ENCODE measurements at places on chromosomes 12 and 14.
A peak's percentile ranks its signal among the peaks of the same experiment; 100 is the strongest.

- DNase-seq, result no peak
These were observed 66.9 kb downstream of the CMKLR1 start for GRCh38 chr12:108271951-108272872.

DNA sequence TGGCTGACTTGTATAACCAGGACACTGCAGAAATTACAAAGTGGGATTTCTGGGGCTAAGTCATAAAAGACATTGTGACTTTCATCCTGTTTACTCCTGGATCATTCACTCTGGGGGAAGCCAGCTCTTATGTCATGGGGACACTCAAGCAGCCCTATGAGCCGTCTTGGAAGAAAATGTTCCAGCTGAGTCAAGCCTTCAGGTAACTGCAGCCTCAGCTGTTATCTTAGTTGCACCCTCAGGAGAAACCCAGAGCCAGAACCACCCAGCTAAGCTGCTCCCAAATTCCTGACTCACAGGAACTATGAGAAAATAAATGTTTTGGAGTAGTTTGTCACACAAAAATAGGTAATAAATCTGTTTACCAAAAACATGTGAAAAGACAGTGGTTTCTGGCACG, 43.1 kb upstream of the GXYLT1 start:
- no peak for DNase-seq

- DNase-seq, result no peak
These were observed 12.0 kb downstream of the IGF1 start for GRCh38 chr12:102468261-102468915.

DNA sequence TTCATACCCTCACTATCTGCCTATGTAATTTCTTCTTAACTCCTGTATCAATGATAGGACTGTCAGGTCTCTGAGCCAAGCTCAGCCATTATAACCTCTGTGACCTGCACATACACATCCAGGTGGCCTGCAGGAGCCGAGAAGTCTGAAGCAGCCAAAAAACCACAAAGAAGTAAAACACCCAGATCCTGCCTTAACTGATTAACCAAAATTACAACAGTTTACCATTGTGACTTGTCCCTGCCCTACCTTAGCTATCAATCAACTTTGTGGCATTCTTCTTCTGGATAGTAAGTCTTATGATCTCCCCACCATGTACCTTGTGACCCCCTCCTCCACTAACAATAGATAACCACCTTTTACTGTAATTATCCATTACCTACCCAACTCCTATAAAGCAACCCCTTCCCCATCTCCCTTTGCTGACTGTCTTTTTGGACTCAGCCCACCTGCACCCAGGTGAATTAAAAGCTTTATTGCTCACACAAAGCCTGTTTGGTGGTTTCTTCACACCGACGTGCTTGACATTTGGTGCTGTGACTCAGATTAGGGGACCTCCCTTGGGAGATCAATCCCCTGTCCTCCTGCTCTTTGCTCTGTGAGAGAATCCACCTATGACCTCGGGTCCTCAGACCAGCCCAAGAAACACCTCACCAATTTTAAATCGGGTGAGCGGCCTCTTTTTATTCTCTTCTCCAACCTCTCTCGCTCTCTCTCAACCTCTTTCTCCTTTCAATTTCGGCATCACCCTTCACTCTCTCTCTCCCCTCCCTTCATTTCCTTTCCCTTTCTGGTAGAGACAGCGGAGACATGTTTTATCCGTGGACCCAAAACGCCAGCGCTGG, 11.5 kb upstream of the LGMN start:
- DNase-seq, result no peak

GRCh38 chr12:25264114-25264513, 13.4 kb upstream of the KRAS start:
- DNase-seq, result no peak

DNA sequence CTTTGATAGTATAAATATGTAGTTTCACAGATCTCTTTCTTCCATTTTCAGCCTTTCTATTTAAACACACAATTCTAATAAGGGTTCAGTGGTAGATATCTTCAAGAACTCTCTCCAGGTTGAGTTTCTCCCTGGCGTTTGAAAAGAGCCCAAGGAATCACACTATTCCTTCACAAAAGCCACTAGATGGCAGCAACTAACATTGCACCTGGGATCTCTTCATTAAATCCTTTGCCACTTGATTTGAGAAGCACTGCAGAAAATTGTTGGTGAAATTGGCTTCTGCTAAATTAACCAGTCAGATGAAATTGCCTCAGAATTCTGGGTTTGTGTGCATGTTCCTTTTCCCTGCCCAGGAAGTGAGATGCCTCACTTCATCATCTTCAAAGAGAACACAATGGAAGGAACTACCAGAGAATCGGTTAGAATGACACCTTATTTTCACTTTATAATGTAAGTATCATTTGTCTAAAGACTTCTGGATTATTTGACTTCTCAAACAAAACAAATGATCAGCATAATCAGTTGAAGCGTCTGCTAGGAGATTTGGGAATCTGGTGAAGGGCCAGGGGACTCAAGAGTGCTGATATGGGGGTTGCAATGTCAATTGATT, 6.8 kb downstream of the CCDC198 start:
- peak; percentile 60 for DNase-seq

DNA sequence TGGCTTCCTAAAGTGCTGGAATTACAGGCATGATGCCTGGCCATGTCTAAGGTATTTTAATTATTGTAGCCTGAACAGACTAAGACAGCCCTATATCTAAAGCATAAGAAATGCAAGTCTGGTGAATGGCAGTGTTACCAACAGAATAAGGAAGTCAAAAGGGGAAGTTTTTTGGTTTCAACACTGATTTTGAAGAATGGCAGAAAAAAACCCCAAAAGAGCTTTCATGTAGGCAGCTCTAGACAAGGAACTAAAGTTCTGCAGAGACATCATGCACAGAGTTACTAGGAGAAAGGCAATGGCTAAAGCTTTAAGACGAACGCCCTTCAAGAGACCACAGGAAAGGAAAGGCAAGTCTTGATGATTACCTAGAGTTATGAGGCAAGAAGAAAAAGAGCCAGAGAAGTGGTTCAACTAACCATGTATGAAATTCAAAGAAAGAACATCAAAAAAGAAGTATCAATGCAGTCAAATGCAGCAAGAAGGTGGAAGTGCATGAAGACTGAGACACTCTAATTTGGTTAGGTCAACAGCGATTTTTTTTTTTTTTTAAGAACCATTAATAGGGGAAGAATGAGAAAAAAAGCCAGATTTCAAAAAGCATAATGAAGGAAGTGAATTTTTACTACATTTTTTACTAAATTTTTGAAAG, 50.8 kb downstream of the RPS6KA5 start:
- DNase-seq, result no peak

GRCh38 chr12:45315462-45315861, 99.6 kb downstream of the ANO6 start:
- no peak for DNase-seq

DNA sequence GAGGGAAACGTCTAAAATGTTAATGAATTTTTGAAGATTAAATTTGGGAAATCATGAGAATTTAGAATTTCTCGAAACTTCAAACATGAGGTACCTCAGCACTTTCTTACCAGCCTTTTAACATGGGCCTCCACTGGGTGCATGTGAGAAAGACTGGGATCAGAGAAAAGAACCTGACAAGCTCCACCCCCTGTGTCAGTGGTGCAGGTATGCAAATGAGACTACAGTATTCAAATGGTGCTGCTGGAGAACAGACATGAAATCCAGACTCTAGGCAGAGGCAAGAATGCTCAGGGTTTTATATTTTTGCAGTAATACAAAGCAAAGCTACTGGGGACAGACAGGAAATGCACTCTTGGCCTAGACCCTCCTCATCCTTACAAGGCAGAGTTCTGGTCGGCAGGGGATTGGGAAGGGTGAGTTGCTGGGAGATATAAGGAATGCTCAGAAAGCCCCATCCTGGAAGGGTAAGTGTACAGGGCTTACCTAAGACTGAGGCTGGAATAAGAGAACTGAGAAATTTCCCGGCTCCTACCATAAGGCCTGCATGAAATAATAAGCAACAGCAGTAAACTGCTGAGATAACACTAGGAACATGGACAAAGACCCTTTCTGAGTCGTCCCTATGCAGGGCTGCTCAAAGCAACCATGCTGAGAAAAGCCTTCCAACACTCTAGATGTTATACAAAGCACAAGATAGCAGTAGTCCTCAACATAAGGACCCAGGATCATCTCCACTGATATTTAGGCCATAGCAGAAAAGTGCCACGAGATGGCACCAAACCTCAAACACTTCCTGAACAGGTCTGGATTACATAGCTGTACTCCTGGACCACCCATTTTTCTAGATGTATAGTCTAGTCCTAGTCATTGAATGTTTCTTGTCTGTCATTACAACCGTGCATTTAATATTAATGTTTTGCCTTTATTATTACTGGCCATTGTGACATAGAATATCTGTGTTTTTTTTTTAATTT, 260.8 kb downstream of the RASSF9 start:
- DNase-seq, result peak; percentile 68

GRCh38 chr14:70009961-70010360, 130.7 kb downstream of the SMOC1 start:
- DNase-seq, result no peak

GRCh38 chr14:58731465-58732293, 93.9 kb downstream of the DACT1 start:
- DNase-seq, result no peak

GRCh38 chr12:116184763-116185162, 92.7 kb downstream of the MED13L start:
- no peak for DNase-seq

DNA sequence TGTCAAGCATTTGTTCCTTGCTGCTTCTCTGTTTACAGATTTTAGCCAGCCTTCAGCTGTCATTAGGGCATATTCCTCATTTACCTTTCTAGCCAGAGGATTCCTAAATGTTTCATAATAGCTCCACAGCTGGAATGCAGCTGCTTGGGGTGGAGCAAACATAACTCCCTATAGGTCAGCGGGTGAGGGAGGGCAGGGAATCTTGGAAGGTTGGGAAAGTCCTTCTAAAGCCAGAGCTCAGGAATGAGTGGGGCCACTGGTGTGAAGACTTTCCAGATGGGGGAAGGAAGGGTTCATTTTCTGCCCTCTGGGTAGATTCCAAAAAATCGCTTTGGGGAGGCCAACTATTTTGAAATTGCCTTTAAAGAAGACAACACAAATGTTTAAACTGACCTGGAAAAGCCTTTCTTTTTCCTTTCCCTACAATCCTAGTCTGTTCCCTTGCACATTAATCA, 16.3 kb upstream of the IRF2BPL start:
- DNase-seq, result no peak

- no peak for DNase-seq
These were observed 52.6 kb downstream of the FZD10 start for GRCh38 chr12:130214686-130215395.

- DNase-seq, result no peak
These were observed 235.6 kb upstream of the RPL10L start for GRCh38 chr14:46887144-46887543.

DNA sequence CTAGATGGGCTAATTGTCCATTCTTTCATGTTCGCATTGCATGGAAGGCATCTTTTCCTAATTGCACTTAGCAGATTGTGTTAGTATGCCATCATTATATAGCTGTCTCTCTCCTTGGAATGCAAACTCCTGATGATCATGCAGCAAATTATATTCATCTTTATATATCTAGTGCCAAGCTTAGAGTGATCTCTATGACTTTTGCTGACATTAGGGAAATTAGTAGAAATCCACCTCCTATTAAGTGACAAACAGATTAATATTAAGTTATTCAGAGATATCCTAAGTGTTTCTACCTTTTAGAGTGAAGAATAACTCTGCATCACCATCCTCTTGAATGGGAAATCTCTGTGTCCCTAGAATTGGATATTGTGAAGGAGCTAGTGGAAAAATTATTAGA, 185.6 kb downstream of the FOXG1 start:
- no peak for DNase-seq

GRCh38 chr12:113846883-113847755, 119.0 kb downstream of the RBM19 start:
- no peak for DNase-seq

GRCh38 chr12:2035431-2036055, 17.2 kb upstream of the CACNA1C start:
- no peak for DNase-seq

DNA sequence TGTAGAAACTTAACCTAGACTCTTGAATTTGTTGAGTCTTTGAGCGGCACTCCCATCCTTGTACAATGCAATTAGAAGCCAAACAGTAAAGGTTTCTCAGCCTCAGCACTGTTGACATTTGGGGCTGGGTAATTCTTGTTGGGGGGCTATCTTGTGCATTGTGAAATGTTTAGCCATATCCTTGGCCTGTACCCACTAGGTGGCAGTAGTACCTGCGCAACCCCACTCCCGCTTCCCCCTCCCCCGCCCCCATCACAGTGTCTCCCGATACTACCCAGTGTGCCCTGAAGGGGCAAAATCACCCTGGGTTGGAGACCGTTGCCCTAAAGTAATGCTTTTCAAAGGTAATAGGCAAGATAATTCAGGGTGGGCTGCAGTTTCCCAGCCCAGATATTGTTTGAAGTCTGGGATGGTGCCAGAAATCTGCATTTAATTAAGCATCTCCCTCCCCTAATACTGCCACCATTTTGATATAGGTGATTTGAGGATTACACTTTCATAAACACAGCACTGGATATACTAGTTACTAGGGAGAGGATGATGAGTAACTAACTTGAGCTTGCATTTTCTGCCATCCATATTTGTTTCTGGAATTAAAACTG, 1.8 kb downstream of the COX6A1 start:
- peak; percentile 86 for DNase-seq

GRCh38 chr12:41055875-41056577, 132.1 kb upstream of the PDZRN4 start:
- no peak for DNase-seq

DNA sequence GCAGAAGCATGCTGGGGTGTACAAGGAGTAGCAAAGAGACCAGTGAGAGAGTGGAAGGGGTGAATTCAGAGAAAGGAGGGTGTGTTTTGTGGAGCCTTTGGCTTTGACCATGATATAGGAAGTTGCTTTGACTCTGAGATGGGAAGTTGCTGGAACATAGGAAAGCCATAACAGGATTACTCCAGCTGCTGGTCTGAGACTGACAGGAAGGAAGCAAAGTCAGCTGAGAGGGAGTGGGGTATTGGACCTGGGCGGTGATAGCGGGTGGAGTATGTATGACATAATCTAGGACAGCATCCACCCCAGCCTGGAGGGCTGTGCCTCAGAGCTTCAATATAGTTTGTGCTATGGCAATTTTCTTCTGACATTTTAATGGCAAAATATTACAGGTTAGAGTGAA, 324.4 kb downstream of the PDZRN4 start:
- DNase-seq, result no peak

DNA sequence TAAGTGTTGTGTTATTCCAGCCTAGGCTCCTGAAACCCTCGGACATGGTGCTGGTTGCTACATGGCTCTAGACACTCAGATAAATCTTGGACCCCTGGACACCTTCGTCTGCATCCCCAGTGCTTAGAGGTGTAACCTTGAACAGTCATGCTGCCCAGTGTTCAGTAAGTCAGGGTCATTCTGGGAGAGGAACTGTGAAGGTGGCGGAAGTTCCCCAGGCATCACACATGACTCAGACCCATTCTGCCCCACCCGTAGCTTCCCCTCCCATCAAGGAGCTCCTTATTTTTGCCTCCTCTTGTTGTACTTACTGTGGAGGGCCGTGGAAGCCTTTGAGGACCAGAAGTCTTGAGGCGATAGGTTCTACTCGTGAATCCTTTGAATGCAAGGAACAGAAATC, 18.1 kb upstream of the SSPN start:
- no peak for DNase-seq

- no peak for DNase-seq
These were observed 250.5 kb downstream of the ASCL1 start for GRCh38 chr12:103207936-103208335.

GRCh38 chr14:36069535-36069900, 107.0 kb downstream of the PTCSC3 start:
- DNase-seq, result peak; percentile 80

All from iPS-NIHi11 (cell line).